KG1 (cell line): ENCODE measurements at places on chromosomes 1 and 21.

GRCh38 chr1:184199438-184200085, 148.0 kb downstream of the TSEN15 start:
- no peak for DNase-seq

DNA sequence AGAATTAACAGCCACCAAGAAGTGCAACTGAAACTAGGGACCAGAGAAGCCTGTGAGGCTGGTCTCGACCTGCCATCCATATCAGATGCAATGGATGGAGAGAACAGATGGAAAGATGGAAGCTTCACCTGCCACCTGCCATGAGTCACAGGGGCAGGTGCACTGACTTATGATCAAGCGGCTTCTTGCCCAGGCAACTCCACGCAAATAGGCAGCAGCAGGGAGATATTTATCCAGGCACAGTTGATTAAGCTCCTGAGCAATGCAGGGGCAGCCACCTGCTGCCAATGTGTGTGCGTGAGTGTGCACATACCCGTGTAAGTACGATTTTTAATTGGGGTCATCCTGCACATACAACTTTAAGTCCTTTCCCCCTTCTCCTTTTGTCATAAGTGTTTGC, 174.2 kb downstream of the PTPRU start:
- no peak for DNase-seq

- no peak for DNase-seq
These were observed 204.7 kb downstream of the KAZN start for GRCh38 chr1:14803002-14803789.

DNA sequence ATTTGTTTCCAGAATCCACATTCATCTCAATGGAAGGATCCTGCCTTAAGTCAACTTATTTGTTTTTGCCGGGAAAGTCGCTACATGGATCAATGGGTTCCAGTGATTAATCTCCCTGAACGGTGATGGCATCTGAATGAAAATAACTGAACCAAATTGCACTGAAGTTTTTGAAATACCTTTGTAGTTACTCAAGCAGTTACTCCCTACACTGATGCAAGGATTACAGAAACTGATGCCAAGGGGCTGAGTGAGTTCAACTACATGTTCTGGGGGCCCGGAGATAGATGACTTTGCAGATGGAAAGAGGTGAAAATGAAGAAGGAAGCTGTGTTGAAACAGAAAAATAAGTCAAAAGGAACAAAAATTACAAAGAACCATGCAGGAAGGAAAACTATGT, 2.6 kb downstream of the GADD45A start:
- no peak for DNase-seq

DNA sequence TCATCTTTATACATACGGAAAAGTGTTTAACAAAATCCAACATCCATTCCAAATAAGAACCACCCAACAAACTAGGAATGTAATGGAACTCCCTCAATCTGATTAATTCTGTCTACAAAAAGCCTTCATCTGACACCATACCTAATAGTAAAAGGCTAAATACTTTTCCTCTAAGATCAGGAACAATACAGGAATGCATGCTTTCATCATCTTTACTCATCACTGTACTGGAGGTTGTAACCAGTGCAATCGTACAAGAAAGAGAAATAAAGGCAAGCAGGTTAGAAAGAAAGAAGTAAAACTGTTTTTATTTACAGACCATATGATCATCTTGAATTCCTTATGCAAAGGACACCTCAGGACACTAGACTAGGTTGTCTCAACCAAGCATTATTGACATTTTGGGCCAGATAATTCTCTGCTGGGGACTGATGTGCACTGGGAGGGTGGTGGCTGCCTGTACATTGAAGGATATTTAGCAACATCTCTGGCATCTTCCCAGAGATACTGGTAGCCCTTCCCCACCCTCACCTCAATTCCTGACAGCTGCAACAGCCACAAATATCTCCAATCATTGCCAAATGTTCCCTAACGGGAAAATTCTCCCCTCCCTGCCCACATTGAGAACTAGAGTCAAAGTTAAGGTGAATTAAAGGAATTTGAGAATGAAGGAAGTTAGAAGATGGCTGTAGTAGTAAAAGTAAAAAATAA, 30.6 kb upstream of the INSL5 start:
- DNase-seq = no peak

- DNase-seq = no peak
These were observed 4.5 kb upstream of the NFASC start for GRCh38 chr1:204866051-204866596.

DNA sequence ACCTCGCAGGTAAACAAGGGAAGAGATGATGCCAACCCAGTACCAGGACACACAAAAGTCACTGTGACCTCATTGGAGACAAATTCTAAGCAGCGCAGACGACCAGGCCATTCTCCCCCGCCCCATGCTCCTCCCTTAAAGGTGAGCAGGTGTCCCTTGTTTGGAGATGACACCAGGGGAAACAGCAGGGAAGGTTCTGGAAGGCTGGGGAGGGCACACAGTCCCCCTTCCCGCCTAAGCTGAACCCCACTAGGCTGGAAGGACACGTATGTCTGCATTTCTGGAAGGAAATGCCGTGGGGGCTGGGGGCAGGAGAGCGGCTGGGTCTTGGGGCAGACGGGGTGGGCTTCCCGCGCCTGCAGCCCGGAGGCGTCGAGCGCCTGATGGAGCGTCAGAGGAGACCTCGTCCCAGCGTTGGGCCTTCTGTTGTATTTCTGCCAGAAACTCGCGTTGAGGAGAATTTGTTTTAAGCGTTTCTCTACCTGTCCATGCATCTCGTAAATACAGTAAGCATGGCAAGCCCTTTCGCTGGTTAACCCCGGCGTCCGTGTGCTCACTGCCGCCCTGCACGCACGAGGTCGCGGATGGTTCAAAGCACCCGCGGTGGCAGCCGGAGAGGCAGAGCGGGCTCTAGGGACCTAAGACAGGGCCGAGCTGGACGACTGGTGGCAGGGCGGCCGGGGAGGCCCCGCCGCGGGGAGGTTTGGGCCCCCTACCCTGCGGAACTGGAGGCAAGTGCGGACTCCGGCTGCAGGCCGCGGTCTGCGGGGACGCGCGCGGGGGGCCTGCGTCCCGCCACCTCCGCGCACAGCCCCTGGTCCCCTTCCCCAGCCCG, 1.2 kb upstream of the LHX4 start:
- DNase-seq = no peak

DNA sequence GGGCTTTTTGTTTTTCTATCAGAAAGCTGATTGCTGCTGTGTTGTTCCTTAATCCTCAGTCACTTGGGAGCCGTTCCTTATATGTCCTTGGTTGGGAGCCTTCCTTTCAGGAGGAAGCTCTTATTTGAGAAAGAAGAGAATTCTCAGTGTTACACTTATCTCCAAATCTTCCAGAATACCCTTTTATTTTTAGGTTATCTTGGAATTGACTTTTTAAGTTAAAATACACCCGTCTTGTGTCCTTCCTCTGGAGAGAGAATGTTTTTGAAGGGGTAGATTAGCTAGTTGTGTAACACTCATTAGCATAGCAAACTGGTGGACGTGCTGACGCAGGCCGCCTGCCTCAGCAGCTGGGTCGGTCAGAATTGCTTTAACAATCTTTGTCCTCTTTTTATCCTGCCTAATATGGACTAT, 42.1 kb downstream of the LRRC8B start:
- DNase-seq = no peak

DNA sequence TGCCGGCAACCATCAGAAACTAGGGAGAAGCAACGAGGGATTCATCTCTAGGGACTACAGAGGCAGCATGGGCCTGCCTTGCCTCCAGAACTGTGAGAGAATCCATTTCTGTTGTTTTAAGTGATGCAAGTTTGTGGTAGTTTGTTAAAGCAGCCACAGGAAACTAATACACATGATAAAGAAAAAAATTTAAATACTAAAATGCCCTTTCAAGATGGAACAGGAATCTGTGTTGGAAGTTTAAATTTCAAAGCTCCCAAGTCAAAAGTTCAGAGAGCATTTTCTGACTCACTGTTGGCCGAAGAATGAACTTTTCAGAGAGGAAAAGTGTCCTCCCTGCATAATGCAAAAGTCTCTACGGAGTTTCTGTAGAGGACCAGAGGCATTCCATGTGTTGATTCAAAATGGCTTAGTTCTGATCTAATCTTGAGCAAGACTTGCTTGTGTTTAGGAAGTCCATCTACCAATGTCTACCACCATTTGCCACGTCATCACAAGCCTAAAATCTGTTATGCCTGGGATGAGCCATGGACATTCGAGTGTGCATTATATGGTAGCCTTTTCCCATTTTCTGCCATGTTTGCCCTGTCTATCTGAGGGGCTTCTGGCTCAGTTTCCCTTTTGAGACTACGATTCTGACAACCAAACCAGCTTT, 22.4 kb upstream of the ARHGAP29 start:
- DNase-seq = no peak

DNA sequence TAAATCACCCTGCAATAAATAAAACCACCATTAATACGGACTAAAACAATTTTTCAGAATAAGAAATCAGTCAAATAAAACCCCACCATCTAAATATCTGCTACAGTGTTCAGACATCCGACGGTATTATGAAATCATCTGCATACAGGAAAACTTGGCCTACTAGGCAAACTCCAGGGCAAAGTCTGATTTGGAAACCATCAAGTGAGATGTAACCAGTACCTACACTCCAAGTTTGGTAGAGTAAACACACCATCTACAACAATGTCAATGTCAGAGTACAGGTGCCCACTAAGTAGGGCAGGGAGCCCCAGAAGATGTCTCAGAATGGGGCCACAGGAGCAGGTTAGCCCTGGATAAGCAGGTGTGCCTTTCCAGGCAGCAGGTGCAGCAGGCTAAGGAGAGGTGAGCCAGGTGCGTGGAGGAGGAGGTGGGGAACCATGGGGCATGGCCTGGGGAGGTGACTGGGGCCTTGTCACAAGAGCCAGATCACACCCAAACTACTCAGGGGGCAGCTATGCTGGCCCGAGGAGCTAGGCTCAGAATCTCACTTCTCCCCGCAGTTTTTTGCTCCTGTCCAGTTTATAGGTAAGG, 59.6 kb downstream of the CAPZB start:
- DNase-seq = no peak

GRCh38 chr1:207240325-207241101, 81.0 kb upstream of the CD55 start:
- no peak for DNase-seq

GRCh38 chr1:195516036-195516435, 1092.2 kb downstream of the KCNT2 start:
- DNase-seq = no peak

DNA sequence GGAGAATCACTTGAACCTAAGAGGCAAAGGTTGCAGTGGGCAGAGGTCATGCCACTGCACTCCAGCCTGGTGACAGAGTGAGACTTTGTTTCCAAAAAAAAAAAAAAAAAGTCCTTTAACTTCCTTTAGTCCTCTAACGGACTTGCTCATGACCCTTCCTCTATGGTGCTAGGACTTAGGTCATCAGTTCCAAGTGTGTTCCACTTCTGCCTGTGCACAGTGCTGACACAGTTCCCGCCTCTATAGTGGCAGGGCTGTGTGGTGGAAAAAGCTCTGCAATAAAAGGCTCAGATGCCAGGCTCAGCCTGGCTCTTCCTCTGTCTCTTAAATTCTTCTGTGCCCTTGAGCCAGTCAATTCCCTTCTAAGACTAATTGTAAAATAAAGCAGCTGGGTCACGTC, 22.0 kb downstream of the CC2D1B start:
- no peak for DNase-seq

GRCh38 chr1:111541721-111542120, 38.3 kb upstream of the ADORA3 start:
- no peak for DNase-seq

DNA sequence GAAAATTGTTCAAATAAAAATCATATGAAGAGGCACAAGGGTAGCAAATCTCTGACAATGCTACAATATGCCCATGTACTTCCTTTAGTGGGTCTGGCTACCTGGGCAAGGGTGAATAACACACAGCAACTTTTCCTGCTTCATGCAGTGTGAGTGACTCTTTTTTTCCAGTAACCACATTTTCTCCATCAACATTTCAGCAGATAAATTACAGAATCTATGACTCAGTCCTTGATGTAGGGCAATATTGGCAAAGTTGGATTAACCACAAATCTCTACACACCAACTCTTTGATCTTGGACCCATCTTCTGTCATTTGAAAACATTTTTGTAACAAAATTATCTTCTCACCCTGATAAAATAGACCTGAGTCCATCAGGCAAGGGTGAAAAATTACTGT, 31.7 kb downstream of the ERICH3 start:
- DNase-seq = no peak

GRCh38 chr1:159188375-159188788, 16.3 kb upstream of the ACKR1 start:
- no peak for DNase-seq

DNA sequence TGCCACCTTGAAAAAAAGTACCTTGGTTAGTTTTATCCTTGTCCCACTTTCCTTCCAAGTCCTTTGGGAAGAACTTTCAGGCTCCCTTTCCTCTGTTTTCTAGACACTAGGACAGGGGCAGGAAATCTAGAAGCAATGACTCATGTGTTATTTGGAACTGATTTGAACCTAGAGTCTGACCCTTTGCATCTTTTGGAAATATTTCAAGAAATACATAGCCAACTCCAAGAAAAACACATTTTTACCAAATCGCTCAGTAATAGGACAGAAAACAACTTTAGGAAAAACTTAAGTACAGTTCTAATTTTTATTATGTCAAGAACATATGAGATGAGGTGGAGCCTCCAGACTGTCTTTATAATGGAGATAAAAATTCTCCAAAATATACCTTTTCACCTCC, 292.4 kb downstream of the PTBP2 start:
- no peak for DNase-seq

DNA sequence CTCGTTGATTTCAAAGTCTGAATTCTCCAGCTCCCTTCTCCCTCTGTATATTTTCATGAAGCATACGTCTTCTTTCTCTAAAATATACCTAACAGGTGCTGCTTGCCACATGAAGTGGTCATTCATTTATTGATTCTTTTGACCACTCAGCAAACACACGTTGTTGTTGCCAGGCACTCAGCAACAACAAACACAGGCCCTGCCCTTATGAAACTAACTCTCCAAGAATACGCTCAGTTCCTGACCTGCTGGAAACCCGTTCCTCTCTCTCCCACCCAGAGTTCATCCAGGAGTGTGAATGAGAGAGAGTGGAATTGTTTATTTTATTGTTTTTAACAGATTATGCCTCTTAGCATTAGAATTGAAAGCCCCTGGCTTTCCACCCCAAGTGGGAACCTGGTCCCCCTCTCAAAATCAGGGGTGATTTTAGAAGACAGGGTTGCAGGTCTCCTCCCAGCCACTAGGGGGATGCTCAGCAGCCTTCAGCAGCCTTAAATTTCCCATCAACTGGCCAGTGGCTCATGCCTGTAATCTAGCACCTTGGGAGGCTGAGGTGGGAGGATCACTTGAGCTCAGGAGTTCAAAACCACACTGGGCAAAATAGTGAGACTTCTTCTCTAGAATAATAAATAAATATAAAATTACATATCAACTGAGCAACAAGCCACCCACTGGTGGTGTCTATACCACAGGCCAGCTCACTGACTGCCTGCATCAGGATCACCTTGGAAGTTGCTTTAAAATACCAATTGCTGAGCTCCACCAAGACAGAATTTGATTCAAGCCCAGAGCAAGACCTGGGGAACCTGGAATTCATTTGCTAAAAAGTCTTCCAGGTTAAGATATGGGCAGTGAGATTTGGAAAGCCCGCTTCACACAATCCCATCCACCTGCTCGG, 181.0 kb upstream of the KLHDC7A start:
- no peak for DNase-seq

GRCh38 chr1:20731057-20731991, 1.2 kb downstream of the SH2D5 start:
- DNase-seq = no peak
